ENCODE measurements at places on chromosomes 16 and 17.

GRCh38 chr16:16861546-16861945 lies 482.6 kb downstream of the NPIPA7 start:
- DNase-seq = peak; percentile 58

GRCh38 chr16:71263582-71263981 lies 25.6 kb downstream of the CMTR2 start:
- DNase-seq = no peak

GRCh38 chr17:31072186-31072585 lies 22.6 kb upstream of the NF1 start:
- no peak for DNase-seq

GRCh38 chr17:42276609-42277341 lies 584 bp upstream of the STAT5B start:
- DNase-seq = peak; percentile 67

DNA sequence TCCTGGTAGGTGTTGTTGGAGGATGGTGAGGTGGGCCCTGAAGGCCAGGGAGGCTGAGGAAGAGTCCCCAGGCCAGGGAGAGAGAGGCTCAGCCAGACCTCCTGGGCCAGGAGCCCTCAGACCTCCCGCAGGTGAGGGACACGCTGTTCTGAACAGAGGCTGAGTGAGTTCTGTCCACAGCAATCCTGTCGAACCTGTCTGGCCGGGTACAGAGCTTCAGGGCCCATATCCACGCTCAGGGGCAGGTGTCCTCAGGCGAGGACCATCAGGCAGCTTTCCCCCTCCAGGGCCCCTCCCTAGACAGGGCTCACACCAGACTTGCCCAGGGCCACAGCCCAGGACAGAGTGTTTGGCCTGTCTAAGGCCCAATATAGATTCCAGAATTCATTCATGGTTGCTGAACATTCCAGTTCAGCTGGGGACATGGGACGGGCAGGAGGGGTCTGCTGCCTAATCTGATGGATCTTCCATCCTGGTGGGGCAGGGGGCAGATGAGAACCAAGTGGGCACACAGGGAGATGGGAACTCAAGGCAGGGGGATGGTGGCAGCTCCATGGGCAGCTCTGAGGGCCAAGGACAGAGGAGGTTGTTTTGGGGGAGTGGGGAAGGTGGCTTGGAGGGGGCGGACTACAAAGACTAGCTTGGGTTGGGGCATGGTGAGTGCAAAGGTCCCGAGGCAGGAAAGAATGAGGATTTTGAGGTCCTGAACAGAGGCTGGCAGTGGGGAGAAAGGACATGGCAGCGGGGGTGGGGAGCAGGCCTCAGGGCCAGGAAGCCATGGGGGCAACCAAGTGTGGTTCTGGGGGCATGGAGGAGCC lies 23.4 kb upstream of the MPRIP start:
- no peak for DNase-seq

GRCh38 chr16:68070806-68071517 lies 14.2 kb upstream of the NFATC3 start:
- DNase-seq = no peak

- peak; percentile 62 for DNase-seq
Observed at GRCh38 chr16:1300664-1301476, 8.6 kb upstream of the UBE2I start.

DNA sequence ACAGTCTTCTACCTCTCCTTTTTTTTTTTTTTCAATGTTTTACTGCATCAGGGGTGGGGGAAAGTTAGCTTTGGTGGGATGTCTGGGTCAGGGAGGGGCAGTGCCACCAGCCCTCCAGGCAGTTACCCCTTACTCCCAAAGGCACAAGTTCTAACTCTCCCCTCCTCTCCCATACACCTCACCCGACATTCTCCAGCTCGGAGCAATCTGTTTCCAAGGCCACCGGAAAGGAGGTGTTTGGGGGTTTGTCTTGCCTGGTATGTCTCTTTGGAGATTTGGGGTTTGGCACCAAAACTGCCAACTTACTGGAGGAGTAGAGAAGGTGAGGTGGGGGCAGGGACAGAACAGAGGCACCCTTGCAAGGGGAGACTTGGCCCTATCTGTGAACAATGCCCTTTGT lies 4.7 kb downstream of the DLX3 start:
- DNase-seq = no peak

DNA sequence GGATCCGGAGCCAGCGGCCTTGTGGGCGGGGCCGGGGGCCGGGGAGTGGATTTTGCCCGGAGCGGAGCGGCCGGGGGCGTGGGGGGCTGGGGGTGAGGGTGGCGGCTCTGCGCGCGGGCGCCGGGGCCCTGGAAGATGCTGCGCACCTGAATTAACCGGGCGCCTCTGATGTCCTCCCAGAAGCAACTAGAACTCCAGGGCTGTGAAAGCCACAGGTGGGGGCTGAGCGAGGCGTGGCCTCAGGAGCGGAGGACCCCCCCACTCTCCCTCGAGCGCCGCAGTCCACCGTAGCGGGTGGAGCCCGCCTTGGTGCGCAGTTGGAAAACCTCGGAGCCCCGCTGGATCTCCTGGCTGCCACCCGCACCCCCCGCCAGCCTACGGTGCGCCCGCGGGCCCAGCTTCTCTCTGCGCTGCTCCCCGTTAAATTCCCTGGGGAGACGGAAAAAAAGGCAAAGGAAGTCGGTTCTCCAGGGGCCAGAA lies 549 bp downstream of the SLC26A11 start:
- DNase-seq = no peak

DNA sequence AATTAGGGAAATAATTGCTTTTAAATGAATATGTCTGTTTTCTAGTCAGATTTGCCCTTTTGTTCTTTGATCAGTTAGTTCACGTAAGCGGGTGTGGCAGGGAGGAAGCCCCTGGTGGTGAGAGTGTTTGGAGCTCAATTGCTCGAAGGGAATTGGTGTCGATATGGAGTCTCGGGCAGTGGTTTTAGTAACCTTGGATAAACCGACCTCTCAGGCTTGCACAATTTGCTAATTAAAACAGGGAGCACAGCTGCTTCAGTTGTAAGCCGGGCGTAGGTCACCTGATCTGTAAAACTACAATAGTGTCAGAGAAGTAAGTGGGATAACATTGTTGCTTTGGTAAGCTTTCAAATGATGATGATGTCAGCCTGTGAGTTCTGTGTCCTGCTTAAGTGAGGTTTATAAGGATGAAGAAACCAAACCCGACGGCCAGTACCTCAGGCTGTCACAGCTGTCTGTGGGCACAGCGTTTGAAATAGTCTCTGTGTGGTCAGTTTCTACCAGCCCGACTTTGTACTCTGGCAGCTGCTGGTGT lies 2.9 kb downstream of the ZNF750 start:
- DNase-seq = no peak

DNA sequence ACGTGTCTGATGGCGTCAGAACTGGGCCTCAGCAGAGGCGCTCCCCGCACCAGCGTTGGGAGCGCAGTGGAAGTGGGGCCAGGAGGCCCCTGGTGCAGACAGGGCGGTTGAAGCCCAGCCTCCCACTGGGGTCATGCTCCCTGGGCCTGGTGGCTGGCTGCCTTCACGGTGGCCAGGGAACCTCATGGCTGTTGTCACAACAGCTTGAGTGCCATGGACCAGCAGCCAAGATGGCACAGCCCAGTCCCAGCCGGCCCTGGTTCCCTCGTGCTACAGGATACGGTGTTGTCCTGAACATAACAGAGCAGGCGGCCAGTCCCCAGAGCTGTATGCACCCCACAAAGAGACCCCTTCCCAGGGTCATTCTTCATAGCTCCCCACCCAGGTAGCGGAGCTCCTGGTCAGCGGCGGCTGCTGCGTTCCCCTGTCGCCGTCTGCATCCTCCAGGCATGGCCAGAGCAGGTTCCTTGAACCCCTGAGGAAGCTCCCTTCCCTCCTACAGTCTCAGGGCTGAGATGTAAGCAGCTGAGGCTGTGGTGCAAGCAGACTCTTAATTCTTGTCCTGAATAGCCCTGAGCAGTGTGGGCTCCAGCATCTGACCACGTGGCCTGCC lies 29.7 kb downstream of the NME3 start:
- DNase-seq = no peak

- peak; percentile 65 for DNase-seq
Observed at GRCh38 chr17:33750943-33751701, 458.0 kb upstream of the ASIC2 start.

DNA sequence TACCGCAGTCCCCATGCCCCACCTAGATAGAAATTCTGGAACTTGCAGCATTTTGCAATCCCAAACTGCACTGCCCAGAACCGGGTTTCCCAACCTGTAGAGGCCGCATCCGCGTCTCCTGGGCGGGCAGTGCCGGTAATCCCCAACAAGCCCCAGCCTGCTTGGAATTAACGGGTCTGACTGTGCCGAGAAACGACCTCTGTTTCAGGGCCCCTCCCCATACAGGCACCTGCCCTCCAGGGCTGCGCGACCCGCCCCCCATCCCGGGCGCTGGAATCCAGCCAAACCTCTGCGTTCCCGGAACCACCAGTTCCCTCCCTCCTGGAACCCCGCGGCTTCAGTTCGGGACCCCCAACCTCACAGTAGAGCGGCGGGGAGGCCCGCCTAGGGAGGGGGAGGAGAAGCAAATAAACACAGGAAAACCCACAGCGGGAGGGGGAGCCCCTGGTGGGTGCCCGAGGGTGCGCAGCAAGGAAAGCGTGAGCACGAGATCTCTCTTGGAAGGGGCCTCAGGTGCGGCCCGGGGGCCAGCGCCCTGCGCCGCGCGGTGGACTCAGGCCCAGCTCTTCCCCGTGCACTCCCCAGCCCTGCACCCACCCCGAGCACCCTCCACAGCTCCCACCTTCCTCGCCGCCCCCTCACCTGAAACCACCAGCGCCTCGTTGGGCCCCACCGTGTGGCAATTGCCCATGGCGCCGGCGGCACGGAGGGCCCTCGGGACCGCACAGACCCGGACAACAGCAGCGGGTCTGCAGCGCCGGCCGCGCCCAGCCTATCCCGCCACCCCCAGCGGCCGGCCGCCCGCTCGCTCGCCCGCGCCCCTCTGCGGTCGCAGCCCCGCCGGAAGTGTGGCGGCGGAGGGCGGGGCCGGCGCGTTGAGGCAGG lies at the start of gene FLOT2:
Gene FLOT2 (minus strand): TSS at position 850 of the 885 bp plus-strand sequence. CDS start 159 bp downstream, at position 691.
- peak; percentile 42 for DNase-seq

GRCh38 chr17:30236766-30237165 lies 1.3 kb upstream of the SLC6A4 start:
- DNase-seq = peak; percentile 22

DNA sequence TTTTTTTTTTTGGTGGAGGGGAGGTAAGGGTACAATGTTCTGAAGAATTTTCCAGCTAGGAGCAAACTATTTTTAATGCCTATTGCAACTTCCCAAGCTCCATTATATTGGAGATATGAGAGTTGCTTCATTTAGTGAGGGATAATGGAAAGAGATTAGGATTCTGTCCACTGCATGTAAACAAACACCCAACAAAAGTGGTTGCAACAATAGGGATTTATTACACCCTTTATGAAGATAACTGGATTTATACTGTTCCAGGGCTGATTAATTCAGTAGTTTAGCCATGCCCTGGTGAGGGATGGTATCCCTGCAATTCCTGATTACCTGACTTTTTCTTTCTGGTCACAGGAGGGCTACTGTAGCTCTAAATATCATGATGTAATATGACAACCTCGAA lies 40.5 kb downstream of the MAP2K6 start:
- DNase-seq = no peak

- no peak for DNase-seq
Observed at GRCh38 chr17:66920950-66921349, 43.6 kb upstream of the CACNG4 start.

DNA sequence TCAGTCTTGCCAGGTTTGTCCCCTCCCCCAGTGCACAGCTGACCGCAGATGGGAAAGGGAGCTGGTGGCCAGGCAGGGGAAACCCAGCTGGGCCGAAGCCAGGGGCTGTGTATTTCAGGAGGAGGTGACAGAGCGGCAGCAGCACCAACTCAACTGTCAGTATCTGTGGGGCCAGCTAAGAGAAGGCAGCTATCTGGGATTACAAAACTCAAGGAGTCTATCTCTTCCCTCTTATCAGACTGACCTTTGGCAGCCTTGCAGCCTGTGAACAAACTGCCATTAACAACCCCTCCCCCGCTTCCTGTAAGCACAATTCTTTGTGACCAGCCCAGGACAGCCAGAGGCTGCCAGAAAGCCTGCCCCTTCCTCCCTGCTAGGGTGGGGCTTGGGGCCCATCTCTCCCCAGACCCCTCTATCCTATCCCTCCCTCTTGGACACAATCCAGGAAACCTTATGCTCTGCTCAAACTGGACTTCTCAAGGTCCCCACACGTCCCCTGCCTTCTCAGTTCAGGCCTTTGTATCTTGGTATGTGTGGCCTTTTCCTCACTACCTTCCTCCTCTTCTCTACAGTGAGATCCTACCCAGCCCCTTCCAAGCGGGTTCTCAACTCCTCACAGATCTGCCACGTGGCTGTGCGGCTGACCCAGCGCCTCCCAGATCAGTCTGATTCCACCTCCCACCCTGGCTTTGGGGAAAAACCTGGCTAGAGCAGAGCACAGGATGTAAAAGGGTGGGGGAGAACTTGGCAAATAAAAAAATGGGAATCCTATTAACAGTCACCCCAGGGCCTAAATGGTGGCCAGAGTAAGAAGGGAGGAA lies 10.5 kb downstream of the ST3GAL2 start:
- DNase-seq = peak; percentile 95

GRCh38 chr17:64777415-64778239 lies 115.5 kb upstream of the SMURF2 start:
- peak; percentile 63 for DNase-seq

DNA sequence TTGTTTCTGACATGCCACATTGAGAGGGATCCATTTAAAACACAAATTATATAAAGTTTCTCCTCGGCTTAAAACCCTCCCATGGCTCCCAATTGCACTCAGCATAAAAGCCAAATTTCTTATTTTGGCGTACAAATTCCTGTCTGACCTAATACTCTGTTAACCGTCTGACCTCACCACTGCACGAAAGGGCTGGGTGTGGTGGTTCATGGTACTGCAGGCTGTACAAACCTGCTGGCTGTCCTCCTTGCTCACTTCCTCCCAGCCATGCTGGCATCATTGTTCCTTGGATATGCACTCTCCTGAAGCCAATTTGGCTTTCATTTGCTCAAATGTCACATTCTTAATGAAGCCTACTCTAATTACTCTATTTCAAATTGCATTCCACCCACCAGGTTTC lies 301.6 kb upstream of the C16orf82 start:
- DNase-seq = peak; percentile 1

GRCh38 chr16:68436581-68436980 lies 11.7 kb downstream of the SMPD3 start:
- no peak for DNase-seq

GRCh38 chr16:81449241-81449640 lies 4.6 kb downstream of the CMIP start:
- DNase-seq = no peak

GRCh38 chr17:74135391-74136167 lies 67.9 kb upstream of the RPL38 start:
- no peak for DNase-seq

DNA sequence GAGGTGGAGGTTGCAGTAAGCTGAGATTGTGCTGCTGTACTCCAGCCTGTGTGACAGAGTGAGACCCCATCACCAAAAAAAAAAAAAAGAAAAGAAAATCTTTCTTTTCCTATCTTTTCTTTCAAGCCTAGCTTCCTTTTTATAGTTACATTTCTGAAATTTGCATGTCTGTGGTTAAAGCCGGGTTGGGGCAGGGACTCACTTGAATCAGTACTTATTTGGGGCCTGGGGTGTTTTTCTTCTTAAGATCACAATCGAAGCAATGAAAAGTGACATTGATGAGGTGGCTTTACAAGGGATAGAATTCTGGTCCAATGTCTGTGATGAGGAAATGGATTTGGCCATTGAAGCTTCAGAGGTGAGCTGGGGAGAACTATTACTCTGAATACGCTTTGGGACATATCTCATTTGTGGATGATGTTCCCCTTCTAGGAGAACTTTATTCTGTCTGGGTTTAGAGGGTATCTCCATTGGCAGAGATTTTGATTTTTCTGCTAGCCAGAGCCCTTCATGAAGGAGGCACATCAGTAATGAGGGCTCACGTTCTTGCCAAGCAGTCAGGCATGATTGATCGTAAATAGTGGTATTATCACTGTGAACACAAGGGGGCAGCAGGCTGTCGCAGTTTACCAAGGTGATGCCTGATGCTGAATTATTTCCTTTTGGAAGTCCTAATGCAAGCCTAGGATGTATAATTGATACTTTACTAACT lies 14.3 kb downstream of the KPNB1 start:
- DNase-seq = peak; percentile 81

All from common myeloid progenitor, CD34-positive (primary cell).